ENCODE measurements at places on chromosomes 1 and 21.

- no peak for DNase-seq
Measured at GRCh38 chr1:203287109-203287893, 18.0 kb upstream of the BTG2 start.

DNA sequence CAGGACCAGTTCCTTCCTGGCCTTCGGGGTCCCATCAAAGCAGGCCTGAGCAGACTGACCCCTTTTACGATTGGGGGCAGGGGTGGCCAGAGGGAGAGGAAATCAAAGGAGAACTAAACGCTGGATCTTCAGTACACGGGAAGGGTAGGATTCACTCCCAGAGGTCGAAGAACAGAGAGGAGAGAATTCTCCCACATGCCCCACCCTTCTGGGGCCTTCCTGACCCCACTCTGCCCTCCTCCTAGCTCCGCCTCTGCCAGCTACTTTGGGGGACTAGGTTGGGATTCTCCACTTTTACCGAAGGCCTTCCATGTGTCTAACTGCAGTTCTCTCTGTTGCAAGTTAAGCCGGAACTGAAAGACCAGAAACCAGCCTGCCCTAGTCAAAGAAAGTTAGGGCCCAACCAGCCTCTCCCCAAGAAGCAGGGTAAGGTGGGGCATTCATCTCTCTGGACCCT, 654 bp upstream of the ARHGEF2 start:
- DNase-seq, result no peak

DNA sequence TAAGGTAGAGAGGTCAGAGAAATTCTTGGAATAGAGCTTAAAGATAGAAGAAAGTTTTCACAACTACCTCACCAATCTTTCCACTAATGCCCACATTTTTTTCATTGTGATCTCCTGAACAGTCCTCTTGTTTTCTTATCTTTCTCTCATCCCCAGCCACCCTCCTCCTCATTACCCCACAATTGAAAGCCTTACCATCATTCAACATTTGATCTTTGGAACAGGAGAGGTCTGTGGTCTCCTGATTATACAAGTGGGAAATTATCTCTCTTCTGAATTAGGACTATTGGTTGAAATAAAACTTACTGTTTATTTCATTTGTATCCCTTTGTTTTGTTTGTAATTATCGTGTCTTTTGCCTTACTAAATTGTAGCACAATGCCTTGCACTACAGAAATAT, 29.6 kb downstream of the DNAH14 start:
- no peak for DNase-seq

DNA sequence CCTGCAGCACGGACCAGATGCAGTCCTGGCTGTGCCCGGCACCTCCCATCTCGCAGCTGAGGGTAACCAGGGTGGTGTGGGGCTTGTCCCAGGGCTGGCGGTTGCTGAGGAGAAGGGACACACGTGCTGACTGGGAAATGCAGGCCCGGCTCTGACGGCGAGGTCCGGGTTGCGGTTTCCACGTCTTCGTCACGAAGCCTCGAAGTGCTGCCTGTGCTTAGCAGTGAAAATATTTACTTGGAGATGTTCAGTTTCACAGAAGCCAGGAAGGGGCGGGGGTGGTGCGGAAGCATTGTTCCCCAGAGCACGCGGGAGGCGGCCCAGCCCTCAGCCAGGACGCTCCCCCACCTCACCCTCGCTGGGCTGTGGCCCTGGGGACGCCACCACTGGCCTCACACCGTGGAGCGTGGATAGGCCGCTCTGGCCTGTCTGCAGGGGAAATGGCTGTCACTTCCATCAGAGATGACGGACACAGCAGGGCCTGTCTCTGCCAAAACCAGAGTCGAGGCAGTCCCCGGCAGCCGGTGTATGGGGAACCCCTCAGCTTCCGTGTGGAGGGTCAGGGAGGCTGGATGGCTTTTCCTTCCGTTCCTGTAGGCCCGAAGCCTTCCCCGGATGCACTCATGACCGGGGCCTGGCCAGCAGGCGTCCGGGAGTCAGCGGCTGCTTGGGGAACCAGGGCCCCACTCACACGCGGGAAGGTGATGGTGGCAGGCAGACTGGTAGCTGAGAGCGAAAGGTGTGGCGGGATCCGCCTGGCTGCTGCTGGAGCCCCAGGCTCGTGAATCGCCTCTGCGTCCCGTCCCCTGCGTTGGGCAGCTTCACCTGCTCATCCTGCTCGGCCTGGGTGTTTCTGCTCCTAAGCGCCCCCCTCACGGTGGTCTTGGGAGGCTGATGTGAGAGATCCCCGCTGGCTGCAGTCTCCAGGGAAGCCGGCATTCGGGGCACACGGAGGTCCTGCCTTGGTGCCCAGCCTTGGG, 14.7 kb upstream of the POFUT2 start:
- no peak for DNase-seq

DNA sequence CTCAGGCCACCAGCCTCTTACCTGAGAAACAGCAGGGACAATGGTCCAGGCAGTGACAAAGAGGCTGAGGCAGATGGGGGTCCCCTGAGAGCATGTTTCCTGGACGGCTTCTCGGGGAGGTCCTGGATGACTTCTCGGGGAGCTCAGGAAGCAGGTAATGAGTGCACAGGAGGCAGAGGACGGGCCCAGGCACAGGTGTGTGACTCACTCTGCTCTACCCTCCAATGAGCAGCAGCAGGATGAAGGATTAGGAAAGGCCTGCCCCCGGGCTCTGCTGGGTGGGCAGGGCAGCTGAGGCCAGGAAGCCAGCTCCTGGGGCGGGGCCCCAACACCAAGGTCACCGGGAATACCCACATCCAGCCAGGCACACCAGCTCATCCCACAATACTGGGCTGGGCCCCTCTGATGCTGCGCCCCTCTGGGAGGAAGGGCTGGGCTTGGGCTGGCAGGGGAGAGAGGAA, 17.2 kb upstream of the PTAFR start:
- DNase-seq, result no peak

- no peak for DNase-seq
Measured at GRCh38 chr1:201513498-201514243, 6.7 kb upstream of the CSRP1 start.
